Right lobe of liver (tissue), 6 donors: ENCODE measurements at places on chromosomes 1 and 21. TPM values are rescaled to one million over a fixed set of nuclear protein-coding genes. Genes with fewer than 3 reads are reported as not detected.

GNAT2 gene
- total RNA-seq: not detected

FAM43B gene
- total RNA-seq: not detected

TDRD10 gene
- total RNA-seq: 1.3 TPM

LCE2D gene
- not detected for total RNA-seq

NIBAN1 gene
- 1.7 TPM for total RNA-seq

NTMT2 gene
- not detected for total RNA-seq

PODN gene
- total RNA-seq: 4.3 TPM

DNA sequence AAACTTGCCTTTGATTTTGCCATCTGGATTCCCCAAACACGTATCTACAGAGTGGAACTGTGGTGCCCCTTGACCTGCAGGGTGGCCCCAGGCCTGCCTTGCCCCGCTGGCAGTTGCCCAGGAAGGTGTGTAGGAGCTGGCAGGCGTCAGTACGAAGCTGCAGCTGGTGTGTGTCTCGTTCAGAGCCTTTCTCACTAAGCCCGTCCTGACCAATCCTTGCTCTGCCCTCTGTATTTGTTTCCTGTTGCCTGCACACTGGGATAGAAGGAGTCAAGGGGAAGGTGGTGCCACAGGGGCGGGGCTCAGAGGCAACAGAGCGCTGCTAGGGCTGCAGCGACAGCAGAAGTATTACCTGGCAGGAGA, 5.2 kb upstream of the VSIG8 start:
- H3K4me3 ChIP-seq: no peak overlapping the region
- H3K36me3 ChIP-seq: no peaks in the 10 kb centered on the region
- DNase-seq: peak; percentile 75
- H3K4me1 ChIP-seq: no peaks in the 10 kb centered on the region
- H3K27ac ChIP-seq: peak overlapping the region; percentile 8

GRCh38 chr1:200668514-200669313, 993 bp downstream of the DDX59 start:
- H3K36me3 ChIP-seq: no peaks in the 10 kb centered on the region
- peak overlapping the region; percentile 56 for H3K4me3 ChIP-seq
- H3K4me1 ChIP-seq: peaks cover 4% of the 10 kb centered on the region
- H3K27me3 ChIP-seq: no peaks in the 10 kb centered on the region
- DNase-seq: no peak

- no peak overlapping the region for H3K27ac ChIP-seq
- DNase-seq: no peak
- H3K4me3 ChIP-seq: no peak overlapping the region
- no peaks in the 10 kb centered on the region for H3K27me3 ChIP-seq
- H3K4me1 ChIP-seq: no peaks in the 10 kb centered on the region
- H3K36me3 ChIP-seq: no peaks in the 10 kb centered on the region
Observed at GRCh38 chr1:20262810-20263534, 27.7 kb upstream of the VWA5B1 start.

GRCh38 chr1:242673652-242674051, 149.2 kb upstream of the PLD5 start:
- no peak for DNase-seq
- no peaks in the 10 kb centered on the region for H3K4me1 ChIP-seq
- H3K27ac ChIP-seq: no peak overlapping the region
- H3K4me3 ChIP-seq: no peak overlapping the region
- no peaks in the 10 kb centered on the region for H3K27me3 ChIP-seq
- H3K36me3 ChIP-seq: no peaks in the 10 kb centered on the region

GRCh38 chr1:100757946-100758345, 38.4 kb downstream of the VCAM1 start:
- H3K4me1 ChIP-seq: no peaks in the 10 kb centered on the region
- no peaks in the 10 kb centered on the region for H3K27me3 ChIP-seq
- no peak for DNase-seq
- H3K4me3 ChIP-seq: no peak overlapping the region

DNA sequence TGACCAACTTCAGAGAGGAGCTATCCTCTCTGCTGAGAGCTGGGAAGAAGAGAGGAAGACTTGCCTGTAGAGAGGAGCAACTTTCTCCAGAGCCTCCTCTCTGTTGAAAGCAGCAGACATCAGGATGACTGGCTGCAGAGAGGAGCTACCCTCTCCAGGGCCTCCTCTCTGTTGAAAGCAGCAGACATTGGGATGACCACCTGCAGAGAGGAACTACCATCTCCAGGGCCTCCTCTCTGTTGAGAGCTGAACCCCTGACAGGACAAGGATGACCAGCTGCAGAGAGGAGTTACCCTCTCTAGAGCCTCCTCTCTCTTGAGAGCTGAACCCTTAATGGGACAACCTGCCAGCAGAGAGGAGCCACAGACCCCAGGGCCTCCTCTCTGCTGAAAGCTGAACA, 83.0 kb upstream of the GJB5 start:
- no peak for DNase-seq
- no peak overlapping the region for H3K27ac ChIP-seq
- no peaks in the 10 kb centered on the region for H3K4me1 ChIP-seq
- no peaks in the 10 kb centered on the region for H3K36me3 ChIP-seq
- H3K27me3 ChIP-seq: no peaks in the 10 kb centered on the region

- no peak overlapping the region for H3K4me3 ChIP-seq
- H3K27me3 ChIP-seq: no peaks in the 10 kb centered on the region
- no peak for DNase-seq
- no peaks in the 10 kb centered on the region for H3K4me1 ChIP-seq
- no peaks in the 10 kb centered on the region for H3K36me3 ChIP-seq
Observed at GRCh38 chr1:12690156-12690555, 25.8 kb upstream of the AADACL3 start.

DNA sequence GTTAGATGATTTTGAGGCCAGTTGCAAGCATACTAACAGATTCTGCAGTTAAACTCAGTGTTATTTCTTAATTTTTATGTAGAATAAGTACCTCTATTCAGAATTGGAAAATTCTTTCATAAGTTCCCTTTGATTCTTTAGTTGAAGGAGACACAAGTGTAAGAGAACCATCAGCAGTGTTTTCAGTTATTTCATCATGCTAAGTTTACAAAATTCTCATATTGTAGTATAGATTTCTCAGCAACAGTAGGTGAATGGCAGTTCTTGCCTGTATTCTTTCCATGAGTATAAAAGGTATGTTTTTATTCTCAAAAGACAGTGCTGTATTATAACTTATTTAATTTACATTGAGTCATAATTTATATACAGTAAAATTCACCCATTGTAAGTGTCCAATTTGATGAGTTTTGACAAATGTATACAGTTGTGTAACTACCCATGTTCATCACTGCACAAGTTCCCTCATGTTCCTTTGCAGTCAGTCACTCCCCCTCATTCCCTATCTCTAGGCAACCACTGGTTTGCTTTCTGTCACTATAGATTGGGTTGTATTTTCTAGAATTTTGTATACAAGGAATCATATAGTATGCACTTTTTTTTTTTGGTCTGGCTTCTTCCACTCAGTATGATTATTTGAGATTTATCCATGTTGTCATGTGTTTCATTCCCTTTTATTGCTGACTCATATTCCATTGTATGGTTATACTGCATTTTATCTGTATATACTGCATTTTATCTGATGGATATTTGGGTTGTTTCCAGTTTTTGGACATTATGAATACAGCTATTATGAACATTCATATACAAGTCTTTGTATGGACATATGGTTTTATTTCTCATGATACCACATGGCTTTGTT, 3.9 kb downstream of the RPS6KC1 start:
- H3K4me1 ChIP-seq: peaks cover 22% of the 10 kb centered on the region
- no peak overlapping the region for H3K27ac ChIP-seq
- DNase-seq: no peak
- no peaks in the 10 kb centered on the region for H3K27me3 ChIP-seq

GRCh38 chr1:184951788-184952187, 22.5 kb downstream of the NIBAN1 start:
- no peak overlapping the region for H3K4me3 ChIP-seq
- no peaks in the 10 kb centered on the region for H3K27me3 ChIP-seq
- H3K4me1 ChIP-seq: no peaks in the 10 kb centered on the region
- H3K27ac ChIP-seq: no peak overlapping the region

DNA sequence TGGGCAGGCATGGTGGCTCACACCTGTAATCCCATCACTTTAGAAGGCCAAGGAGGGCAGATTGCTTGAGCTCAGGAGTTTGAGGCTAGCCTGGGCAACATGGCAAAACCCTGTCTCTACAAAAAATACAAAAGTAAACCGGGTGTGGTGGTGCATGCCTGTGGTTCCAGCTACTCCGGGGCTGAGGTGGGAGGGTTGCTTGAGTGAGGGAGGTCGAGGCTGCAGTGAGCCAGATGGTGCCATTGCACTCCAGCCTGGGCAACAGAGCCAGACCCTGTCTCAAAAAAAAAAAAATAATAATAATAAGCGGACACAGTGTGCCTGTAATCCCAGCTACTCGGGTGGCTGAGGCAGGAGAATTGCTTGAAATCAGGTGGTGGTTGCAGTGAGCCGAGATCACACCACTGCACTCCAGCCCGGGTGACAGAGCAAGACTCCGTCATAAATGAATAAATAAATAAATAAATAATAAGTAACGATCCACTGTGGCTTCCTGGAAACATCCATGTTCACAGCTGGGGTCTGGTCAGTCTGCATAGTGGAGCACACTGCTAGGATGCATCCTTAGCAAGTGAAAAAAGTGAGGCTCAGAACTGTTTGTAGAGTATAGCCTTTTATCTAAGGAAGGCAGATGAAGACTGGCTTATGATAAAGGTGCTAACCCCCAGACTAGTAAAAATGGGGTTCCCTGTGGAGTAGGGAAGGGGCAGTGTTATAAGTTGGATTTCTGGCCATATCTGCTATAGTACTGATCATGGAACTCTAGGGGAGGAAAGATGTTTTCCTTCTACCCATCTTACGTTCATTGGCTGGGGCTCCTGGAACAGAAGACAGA, 15.7 kb downstream of the PKNOX1 start:
- DNase-seq: no peak
- no peaks in the 10 kb centered on the region for H3K4me1 ChIP-seq
- H3K27ac ChIP-seq: no peak overlapping the region
- H3K4me3 ChIP-seq: no peak overlapping the region

DNA sequence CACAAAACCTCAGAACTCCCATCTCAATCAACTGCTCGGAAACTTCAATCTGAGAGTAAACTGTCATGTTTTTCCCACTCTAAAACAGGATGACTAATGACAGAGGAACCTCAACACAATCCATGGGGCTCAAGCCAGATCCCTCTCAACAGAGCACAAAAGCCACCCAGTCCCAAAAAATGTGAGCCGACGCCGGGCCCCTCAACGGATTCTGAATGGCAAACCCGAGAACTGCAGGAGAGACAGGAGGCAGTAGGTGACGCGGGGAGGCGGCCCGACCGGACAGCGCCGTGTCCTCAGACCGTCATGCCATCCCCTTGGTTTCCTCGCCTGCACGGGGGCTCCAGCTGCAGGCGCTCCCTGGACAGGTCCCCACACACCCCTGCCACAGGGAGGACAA, 53.4 kb downstream of the SSBP3 start:
- no peak for DNase-seq

DNA sequence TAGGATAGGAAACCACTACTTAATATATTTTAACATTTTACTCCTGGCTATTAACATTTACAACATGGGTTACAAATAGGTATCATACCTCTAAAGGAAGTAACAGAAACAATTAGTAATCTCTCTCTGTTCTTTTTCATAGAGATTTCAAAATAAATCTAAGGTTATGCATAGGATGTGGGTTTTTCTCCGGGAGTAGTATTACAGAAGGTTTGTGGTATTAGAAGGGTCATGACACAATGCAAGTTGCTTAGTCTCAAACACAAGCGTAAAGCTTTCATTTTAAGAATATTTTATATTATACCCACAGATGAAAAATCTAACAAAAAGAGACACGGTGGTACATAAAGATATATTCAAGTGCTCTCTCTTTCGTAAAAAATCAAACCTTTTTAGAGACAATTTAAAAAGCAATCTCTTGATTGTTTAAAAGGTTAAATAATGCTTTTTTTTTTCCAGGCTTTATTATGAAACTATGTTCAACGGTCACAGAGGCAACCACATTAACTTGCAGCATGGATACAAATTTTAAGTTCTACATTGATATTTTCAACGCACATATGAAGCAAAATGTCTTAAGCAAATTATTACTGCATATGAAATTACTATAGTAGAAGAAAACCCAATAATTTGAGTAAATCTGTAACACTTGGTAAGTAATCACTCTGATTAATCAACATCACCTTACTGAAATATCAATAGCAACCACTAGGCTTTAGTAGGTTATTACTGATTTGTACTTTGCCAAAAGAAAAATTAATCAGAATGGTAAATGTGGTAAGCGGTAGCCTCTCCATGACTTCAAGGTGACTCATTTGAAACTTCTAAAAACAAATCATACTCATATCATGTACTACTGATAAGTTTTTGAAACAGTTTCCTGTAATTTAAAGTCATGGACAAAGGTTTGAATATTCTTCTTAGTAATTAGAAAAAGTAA, 97.4 kb upstream of the GFI1 start:
- H3K4me1 ChIP-seq: no peaks in the 10 kb centered on the region
- DNase-seq: no peak
- no peak overlapping the region for H3K27ac ChIP-seq
- H3K27me3 ChIP-seq: no peaks in the 10 kb centered on the region
- H3K4me3 ChIP-seq: no peak overlapping the region

- no peaks in the 10 kb centered on the region for H3K36me3 ChIP-seq
- no peaks in the 10 kb centered on the region for H3K27me3 ChIP-seq
- H3K27ac ChIP-seq: no peak overlapping the region
- H3K4me3 ChIP-seq: no peak overlapping the region
Observed at GRCh38 chr1:99326215-99326949, 62.1 kb downstream of the PLPPR4 start.

- H3K27me3 ChIP-seq: no peaks in the 10 kb centered on the region
- no peak for DNase-seq
- no peak overlapping the region for H3K4me3 ChIP-seq
Observed at GRCh38 chr1:56212143-56212542, 367.2 kb downstream of the PLPP3 start.

GRCh38 chr1:221543529-221544120, 198.3 kb downstream of the DUSP10 start:
- no peak overlapping the region for H3K4me3 ChIP-seq
- no peaks in the 10 kb centered on the region for H3K4me1 ChIP-seq
- H3K36me3 ChIP-seq: no peaks in the 10 kb centered on the region
- no peaks in the 10 kb centered on the region for H3K27me3 ChIP-seq
- no peak overlapping the region for H3K27ac ChIP-seq

- peaks cover 42% of the 10 kb centered on the region for H3K4me1 ChIP-seq
- H3K4me3 ChIP-seq: no peak overlapping the region
- no peaks in the 10 kb centered on the region for H3K27me3 ChIP-seq
- no peak overlapping the region for H3K27ac ChIP-seq
- H3K36me3 ChIP-seq: peaks cover 29% of the 10 kb centered on the region
Observed at GRCh38 chr21:41752231-41752681, 14.6 kb downstream of the RIPK4 start.

- H3K27ac ChIP-seq: peak within 1 kb of the TSS; percentile 79
- H3K4me1 ChIP-seq: peaks cover 4% of the 10 kb centered on the region
- peak within 1 kb of the TSS; percentile 70 for H3K4me3 ChIP-seq
Observed at GRCh38 chr1:23424293-23425192, at the start of gene TCEA3. Gene TCEA3, minus strand, starts transcription at chr1:23424748. Its CDS starts 115 bp downstream, at chr1:23424633.

DNA sequence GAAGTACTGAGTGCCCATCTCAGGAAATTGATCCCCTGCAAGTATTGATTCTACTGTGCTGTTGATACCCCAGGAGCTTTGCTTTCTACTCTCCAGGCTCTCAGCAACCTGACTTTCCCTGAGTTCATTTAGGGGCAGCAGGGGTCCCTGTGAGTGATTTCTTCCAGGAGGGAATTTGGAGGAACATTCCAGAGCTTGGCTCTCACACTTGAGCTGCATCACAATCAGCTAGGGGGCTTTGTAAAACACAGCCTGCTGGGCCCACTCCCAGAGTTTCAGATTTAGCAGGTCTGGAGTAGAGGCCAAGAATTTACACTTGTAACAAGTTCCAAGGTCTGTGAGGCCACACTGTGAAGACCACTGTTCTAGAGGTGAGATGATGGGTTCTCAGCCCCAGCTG, 16.1 kb upstream of the ACTL8 start:
- H3K27ac ChIP-seq: no peak overlapping the region
- no peaks in the 10 kb centered on the region for H3K27me3 ChIP-seq
- no peaks in the 10 kb centered on the region for H3K36me3 ChIP-seq
- H3K4me3 ChIP-seq: no peak overlapping the region
- no peaks in the 10 kb centered on the region for H3K4me1 ChIP-seq
